ENCODE measurements at places on chromosomes 12 and 14. TPM values are rescaled to one million over a fixed set of nuclear protein-coding genes. Genes with fewer than 3 reads are reported as not detected.

DNA sequence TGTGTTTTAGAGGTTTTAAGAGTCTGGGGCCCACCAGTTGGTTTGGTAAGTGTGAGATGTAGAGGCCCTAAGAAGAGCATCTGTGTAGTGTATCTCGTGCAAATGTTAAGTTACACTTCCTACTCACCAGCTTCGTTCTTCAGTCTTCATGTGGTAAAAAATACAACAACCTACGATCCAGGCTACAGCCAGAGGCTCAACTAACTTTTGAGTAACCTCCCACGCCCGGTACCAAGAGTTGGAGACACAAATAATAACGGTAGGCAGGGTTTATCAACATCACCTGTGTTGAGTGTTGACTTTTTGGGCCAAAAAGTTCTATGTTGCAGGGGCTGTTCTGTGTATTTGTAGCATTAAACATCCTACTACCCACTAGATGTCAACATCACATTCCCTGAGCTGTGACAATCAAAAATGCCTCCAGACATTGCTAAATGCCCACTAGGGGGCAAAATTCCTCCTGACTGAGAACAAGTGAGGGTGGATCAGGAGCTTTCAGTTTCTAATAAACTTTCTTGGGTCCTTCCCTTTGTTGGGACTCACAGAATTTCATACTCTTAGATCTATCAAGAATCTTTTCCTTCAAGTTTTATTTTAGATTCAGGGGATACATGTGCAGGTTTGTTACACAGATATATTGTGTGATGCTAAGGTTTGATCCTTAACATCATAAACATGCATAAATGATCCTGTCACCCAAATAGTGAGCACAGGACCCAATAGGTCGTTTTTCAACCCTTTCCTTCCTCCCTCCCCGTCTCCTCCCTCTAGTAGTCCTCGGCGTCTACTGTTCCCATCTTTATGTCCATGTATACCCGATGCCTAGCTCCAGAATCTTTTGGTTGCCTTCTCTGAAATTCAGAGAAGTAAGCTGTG, 94.7 kb downstream of the SLC2A13 start:
- peak; percentile 76 for DNase-seq

GRCh38 chr14:51443195-51444018, 203.4 kb downstream of the TMX1 start:
- DNase-seq, result no peak

The PLEK2 gene
- not detected for total RNA-seq

The BEGAIN gene
- 0.70 TPM for total RNA-seq

The ACRBP gene
- 1.7 TPM for total RNA-seq

The CLEC2A gene
- not detected for total RNA-seq

The GPRC5D gene
- total RNA-seq, result not detected

Measured in activated CD8-positive, alpha-beta T cell treated with anti-CD3 and anti-CD28 coated beads, Interleukin-2, amount 10 ng/mL, durations not matched to agents 7 days and 5 days (primary cell).